ENCODE measurements at places on chromosomes 5 and 9.

DNA sequence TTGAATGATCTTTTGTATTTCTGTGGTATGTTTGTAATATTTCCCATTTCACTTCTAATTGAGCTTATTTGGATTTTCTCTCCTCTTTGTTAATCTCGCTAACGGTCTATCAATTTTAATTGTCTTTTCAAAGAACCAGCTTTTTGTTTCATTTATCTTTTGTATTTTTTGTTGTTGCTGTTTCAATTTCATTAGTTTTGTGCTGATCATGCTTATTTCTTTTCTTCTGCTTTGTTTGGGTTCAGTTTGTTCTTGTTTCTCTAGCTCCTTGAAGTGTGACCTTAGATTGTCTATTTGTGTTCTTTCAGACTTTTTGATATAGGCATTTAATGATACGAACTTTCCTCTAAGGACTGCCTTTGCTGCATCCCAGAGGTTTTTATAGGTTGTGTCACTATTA, 28.4 kb upstream of the SNCAIP start:
- DNase-seq = no peak

DNA sequence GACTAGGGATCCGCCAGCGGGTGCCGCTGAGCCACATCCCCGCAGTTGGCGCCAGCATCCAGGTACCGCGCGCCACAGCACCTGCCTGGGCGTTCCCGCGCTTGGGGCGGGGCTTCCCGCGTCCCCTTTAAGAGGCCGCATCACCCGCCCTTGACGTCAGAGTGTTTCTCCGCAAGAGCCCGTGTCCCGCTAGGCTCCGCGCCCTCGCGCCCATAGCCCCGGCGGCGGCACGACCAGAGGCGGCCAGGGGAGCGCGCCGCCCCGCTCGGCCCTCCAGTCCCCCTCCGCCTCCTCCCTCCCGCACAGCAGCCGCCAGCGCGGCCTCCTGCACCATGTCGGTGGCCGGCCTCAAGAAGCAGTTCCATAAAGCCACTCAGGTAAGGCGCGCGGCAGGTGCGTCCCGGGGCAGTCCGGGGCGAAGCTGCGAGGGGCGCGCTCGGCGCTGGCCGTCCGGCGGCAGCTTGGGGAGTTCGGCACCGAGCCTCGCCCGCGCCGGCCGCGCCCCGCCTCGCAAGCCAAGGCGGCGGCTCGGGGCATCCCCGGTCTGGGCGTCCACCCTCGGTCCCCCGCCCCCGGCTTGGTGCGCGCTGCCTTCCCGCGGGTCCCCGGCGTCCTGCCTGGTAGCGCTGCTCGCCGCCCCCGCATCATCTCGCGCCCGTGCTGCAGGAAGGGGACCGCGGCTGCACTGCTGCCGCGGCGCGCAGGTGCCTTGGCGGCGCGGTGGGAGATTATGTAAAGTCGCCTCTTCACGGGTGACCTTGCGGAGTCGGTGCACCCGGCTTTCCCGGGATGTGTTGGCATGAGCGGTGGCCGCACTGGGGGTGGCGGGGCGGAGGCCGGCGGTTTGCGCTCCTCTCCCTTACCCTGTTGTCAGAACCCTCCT, at the start of gene SH3GL2:
Gene SH3GL2, plus strand, starts transcription at position 156 of the 883 bp plus-strand sequence.
- DNase-seq = peak; percentile 13

GRCh38 chr9:36328798-36329411, 70.7 kb upstream of the GNE start:
- peak; percentile 62 for DNase-seq

DNA sequence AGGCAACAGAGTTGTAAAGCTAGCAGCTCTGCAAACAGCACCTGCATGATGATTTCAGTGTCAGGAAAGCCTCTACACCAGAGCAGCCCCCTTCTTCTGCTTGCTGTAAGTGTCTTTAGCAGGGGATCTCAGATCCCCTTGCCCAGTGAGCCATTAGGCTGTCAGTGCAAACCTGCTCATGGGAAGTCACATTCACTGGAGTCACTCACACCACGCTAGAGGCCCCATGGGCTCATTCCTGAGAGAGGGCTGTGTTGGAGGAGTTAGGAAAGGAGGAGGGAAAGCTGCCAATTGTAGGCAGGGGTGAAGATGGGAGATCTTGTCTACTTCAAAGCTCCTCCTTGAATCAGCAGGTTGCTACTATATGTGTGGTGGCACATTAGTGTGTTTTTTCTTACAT, 275.2 kb downstream of the SMARCA2 start:
- DNase-seq = no peak

- peak; percentile 91 for DNase-seq
Measured at GRCh38 chr5:151072630-151073025, 8.2 kb downstream of the TNIP1 start.

- DNase-seq = peak; percentile 60
Measured at GRCh38 chr9:4620057-4620765, 41.9 kb upstream of the PLPP6 start.

DNA sequence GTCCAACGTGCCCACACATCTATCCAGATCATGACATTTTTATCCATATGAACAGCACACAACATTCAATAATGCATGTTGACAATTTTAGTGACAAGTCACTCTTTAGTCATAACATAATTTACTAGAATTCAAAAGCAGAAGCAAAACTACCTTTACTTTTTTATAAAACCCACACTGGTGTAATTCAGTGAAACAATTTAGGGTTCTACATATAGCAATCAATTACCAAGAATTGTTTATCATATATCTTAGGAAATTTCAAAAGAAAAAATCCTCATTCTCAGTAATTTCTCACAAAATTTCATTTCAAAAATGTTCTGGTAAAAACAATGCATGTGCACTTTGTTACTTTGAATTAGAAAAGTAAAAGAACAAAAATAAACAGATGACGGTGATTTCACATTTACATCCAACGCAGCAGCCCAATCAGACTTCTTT, 12.6 kb downstream of the AUH start:
- no peak for DNase-seq

- no peak for DNase-seq
Measured at GRCh38 chr9:106704056-106704615, 158.8 kb upstream of the ZNF462 start.

GRCh38 chr9:116516456-116516855, 170.6 kb upstream of the TRIM32 start:
- DNase-seq = no peak

- DNase-seq = peak; percentile 28
Measured at GRCh38 chr5:33690374-33691135, 201.2 kb downstream of the ADAMTS12 start.

- DNase-seq = no peak
Measured at GRCh38 chr5:34536699-34537098, 119.4 kb upstream of the RAI14 start.

- DNase-seq = no peak
Measured at GRCh38 chr9:74772121-74772520, 115.6 kb downstream of the TRPM6 start.

DNA sequence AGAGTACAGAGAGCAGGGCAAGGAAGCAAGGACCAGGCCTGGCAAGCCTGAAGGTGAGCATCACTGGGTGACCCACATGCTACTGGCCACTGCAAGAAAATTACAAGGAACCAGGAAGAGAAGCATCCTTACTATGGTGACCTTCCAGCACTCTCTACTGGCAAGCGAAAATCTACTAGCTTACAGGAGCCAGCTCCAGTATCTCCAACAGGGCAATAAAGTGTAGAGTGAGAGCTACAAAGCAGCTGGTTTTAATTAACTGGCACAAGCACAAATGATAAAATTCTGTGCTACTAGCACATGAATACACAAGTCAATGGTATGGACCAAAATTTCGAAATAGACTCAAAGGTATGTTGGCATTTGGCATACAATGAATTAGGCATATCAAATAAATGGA, 113.3 kb upstream of the CAST start:
- no peak for DNase-seq

DNA sequence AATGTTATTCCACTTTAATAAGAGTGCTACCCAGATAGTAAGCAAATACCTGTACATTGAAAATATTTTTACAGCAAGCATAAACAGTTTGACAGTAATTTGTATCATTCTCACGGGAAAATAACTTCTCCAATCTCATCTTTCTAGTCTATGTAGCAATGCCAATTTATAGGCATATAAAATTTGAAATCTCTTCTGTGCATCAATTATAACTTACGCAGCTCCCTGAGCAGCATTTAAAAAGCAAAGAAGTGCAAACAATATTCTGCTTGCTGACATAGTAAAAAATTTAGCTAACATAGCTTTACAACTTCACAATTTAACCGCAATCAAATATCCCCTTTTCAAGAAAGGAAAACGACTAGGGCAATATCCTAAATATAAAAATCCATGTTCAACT, 257.3 kb downstream of the FBXL17 start:
- DNase-seq = no peak

GRCh38 chr9:134341306-134341705, 15.1 kb downstream of the RXRA start:
- DNase-seq = no peak

GRCh38 chr9:130010151-130010988, 32.6 kb downstream of the FNBP1 start:
- DNase-seq = no peak

DNA sequence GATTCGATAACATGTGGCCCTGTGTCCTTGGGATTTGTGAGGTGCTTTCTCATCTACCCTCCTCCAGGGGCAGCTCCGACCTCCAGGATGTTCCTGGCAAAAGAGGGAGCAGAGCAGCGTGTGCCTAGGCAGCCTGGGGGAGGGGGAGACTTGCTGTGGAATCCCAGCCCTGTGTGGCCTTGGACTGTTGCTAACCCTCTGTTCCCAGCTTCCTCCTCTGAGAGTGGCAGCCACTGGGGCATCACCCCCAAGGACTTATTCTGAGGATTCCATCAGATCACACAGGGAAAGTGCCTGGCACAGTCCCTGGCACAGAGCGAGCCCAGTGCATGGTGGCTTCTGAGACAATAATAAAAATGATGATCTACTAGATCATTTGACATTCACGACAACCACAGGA, 265.1 kb upstream of the MVB12B start:
- no peak for DNase-seq

GRCh38 chr5:83564069-83564749, 92.7 kb downstream of the VCAN start:
- no peak for DNase-seq

GRCh38 chr5:39580702-39581453, 156.1 kb upstream of the DAB2 start:
- DNase-seq = no peak

DNA sequence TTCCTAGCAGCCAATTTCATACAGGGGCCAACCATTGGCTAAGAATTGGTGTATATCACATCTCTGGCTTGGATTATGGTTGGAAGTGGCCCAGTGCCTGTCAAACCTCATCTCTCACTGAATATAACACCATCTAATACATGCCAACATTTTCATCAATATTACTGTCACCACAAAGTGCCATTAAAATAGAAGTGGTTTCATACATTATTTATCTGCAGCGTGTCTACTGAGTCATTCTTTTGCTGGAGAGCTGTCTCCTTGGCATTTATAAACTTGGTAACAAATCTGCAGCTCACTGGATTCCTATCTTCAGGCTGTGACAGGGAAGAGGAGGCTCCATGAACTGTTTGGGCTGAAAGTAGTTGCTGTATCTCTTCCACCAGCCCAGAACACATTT, 70.9 kb downstream of the PTTG1 start:
- DNase-seq = no peak

DNA sequence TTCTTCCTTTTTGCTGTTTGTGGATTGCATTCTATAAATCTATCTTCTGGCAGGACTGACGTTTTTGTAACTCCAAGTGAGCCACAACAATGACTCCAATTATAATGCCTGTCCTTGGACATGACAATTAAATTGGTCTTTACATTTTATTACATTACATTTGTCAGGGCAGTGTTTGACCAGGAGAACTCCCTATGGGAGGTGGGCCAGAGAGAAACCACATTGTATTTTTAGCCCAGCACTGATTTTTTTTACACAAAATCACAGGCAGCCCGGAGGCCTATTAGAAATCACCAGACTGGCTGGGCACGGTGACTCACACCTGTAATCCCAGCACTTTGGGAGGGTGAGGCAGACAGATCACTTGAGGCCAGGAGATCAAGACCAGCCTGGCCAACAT, 99.1 kb upstream of the SMC5 start:
- no peak for DNase-seq

DNA sequence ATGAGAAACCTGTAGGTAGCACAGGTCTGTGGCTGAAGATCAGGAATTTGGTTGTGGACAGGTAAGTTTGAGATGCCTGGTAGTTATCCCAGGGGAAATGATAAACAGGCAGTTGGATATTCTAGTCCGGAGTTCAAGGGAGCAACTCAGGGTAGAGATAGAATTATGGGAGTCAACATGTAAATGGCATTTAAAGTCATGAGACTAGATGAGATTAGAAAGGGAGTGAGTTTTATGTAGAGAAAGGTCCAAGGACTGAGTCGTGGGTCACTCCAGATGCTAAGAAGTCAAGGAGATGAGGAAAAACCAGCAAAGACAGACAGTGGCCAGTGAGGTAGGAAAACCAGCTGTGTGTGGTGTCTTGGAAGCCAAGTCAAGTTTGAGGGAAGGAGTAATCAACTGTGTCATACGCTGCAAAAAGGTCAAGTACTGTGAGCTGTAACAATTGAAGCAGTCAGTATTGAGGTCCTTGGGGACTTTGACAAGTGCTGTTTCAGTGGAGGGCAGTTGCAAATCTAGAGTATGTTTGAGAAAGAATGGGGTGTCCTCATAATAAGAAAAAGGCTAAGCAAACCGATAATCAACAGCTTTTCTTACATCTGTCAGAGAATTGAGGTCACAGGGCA, 18.2 kb downstream of the GNPDA1 start:
- no peak for DNase-seq

DNA sequence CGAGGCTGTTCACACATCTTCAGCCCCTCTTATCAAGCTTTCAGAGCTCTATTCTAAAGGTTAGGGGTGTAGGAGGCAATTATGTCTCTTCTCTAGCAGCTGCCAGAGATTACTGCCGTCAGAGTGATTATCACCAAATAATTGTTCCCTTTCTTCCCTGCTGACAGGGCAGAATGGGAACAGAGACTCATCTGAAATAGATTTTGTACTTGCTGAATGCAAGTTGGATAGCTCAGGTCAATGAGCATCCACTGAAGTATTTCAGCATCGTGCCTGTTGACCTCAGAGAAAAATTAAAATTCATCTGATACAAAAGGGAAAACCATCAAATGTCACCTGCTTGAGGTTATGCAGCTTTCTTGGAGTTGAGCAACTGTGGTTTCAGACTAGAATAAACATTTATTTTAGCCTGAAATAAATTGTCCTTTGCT, 213.7 kb upstream of the MAP3K1 start:
- no peak for DNase-seq

- DNase-seq = no peak
Measured at GRCh38 chr5:116088062-116088461, 3.2 kb downstream of the COMMD10 start.

- no peak for DNase-seq
Measured at GRCh38 chr5:56852228-56853000, 37.1 kb downstream of the MAP3K1 start.

- no peak for DNase-seq
Measured at GRCh38 chr9:89391585-89391984, 73.3 kb downstream of the SECISBP2 start.

DNA sequence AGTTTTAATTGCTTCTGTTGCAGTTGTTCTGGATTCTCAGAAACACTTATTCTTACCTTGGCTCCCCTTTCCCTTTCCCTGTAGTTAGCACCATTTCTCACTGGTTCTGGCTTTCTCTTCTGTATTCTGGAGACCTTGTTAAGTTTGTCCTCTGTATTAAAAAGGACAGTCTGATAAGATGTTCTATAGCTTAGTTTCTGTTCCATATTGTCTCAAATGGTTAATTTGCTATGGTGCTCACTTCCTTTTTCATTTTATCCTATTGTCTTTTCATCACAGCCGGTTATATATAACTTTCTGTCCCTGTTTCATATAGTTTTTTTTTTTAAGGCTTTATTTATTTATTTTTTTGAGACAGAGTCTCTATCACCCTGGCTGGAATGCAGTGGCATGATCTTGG, 41.4 kb upstream of the KIAA1958 start:
- DNase-seq = no peak

GRCh38 chr9:37333288-37333687, 89.2 kb upstream of the GRHPR start:
- DNase-seq = no peak

All from foreskin keratinocyte (primary cell).